NCI-H1048 (cell line): ENCODE measurements at places on chromosomes 7 and 10.

DNA sequence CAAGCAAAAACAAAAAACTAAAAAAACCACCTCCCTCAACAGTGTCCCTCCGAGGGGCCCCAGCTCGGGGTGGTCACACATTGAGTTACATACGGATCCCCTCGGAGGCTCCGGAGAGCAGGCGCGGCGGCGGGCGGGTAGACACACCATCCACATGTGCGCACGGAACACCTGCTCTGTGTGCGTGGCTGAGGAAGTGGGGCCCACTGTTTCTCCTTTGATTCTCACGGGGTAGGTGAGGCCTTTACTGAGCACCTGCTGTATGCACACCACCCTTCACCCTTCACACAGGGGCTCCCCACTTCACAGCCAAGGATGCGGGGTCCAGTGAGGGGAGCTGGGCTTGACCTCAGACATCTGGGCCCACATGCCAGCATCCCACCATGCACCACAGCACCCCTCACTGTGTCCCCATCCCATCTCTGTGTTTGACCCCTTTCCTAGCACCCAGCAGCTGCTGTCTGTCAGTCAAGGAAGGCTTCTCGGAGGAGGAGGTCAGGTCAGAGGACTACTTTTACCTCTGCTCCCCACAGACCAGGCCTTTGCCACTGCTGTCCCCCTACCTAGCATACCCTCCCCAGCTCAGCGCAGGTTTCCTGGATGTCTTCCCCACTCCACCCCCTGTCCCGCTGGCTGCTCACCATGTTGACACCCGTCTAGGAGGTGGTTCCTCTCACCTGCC is 71.1 kb downstream of the MICALL2 start:
- no peak for DNase-seq

GRCh38 chr10:45147000-45147399 is 146.3 kb downstream of the ZNF22 start:
- no peak for DNase-seq

- DNase-seq, result no peak
Measured at GRCh38 chr7:158495216-158495615, 92.4 kb downstream of the PTPRN2 start.

DNA sequence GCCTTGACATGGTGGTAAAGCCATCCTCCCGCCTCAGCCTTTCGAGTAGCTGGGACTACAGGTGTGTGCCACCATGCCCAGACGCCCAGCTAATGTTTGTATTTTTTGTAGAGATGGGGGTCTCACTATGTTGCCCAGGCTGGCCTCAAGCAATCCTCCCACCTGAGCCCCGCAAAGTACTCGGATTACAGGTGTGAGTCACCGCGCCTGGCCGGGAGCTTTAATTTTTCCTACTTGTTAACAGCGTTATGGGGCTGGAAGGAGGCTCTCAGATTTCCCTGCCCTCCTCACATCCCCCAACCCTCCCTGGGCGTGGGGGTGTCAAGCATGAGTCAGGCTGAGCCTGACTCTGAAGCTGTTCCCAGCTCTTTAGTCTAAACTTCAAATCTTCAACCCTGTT is 8.3 kb downstream of the ALKBH4 start:
- no peak for DNase-seq

GRCh38 chr10:10919976-10920375 is 97.7 kb upstream of the CELF2 start:
- DNase-seq, result no peak

GRCh38 chr7:101094376-101094775 is 9.1 kb downstream of the TRIM56 start:
- no peak for DNase-seq

- no peak for DNase-seq
Measured at GRCh38 chr7:83559887-83560286, 89.1 kb downstream of the SEMA3E start.

- DNase-seq, result no peak
Measured at GRCh38 chr7:90212149-90212495, 582 bp downstream of the STEAP2 start.

GRCh38 chr10:5942474-5942873 is 34.9 kb downstream of the IL15RA start:
- no peak for DNase-seq

DNA sequence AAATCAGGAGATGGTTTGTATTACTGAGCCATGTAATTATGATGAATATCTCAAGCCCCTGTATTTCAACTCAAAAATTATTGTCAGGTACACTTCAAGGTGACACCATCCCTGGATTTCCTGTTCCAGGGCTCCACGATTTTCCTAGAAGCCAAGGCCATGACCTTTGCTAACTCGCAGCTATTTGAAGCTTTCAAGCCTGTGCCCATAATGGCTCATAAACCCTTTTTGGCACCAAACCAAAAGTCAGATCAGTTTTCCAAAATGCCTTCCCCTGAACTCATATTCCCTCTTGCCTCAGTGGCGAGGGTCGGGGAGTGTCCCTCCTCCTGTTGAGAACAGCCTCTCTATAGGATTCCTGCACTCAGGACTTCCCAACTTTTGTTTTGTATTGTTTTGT is 70.8 kb downstream of the HIP1 start:
- no peak for DNase-seq

DNA sequence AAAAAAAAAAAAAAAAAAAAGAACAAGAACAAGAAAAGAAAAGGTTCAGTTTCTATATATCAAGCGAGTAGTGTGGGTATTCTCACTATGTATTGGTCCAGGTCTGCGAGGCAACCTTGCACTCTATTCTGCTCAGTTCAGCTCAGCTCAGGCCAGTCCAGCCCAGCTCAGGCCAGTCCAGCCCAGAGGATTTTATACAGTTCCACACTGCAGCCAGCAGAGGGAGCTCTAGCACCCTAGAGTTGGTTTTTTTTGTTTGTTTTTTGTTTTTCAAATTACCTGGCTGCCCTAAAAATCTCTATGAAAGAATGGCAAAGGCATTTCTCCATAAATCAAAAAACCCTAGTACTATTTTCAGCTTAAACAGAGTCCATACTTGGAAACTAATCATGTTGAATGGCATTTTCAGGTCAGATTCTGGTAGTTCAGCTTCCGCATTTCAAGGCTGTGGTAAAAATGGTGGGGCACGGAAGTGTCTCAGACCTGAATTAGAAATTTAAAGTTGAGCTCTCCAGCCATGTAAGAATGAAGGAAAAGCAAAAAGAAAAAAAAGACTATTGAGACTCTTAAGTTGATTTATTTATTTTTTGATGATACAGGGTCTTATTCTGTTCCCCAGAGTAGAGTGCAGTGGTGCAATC is 55.2 kb upstream of the GSDME start:
- no peak for DNase-seq

DNA sequence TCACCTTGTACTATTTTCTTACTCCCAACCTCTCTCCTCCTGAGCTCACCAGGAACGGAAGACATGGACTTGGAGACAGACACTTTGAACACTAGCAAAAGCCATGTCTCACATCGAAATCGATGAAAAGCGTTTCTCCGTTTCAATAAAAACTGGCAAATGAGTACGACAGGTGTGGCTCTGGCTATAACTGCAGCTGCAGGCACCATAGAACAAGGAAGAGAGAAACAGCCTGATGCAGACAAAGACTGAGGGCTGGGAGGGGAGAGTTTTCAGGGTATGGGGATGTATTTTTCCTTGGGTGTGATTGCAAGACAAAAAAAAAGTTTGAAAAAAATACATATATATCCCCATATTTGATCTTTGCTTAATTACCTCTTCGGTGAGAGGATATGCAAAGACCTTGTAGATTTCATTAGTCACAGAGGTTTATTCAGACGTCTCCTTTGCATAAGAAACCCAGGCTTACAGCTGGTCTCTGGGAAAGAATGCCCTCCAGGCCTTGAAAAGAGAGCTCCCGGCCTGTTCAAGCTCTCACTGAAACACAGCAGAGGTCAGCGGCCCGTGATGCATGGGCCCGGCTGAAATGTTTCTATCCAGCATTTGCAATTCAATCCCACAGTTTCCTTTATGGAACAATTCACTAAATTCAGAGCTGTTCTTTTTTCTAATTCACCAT is 63.1 kb downstream of the TLL2 start:
- no peak for DNase-seq
